ENCODE measurements at places on chromosomes 16 and 17.

GRCh38 chr16:51407921-51408320, 256.9 kb upstream of the SALL1 start:
- no peak for DNase-seq

- no peak for DNase-seq
Measured at GRCh38 chr17:17873450-17873991, 36.7 kb upstream of the SREBF1 start.

GRCh38 chr17:76255801-76256429, 9.2 kb upstream of the UBALD2 start:
- DNase-seq: no peak

GRCh38 chr16:5176505-5176904, 78.9 kb upstream of the EEF2KMT start:
- no peak for DNase-seq

DNA sequence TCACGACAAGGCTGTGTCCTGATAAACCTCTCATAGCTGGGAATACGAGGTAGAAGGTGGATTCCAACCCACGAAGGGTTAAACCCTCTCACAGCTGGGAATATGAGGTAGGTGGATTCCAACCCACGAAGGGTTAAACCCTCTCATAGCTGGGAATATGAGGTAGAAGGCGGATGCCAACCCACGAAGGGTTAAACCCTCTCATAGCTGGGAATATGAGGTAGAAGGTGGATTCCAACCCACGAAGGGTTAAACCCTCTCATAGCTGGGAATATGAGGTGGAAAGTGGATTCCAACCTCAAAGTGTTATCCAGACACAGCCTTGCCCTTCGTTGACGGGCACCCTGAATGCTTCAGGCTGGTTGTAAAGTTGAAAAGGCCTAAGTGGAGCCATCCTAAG, 31.0 kb downstream of the AXIN1 start:
- no peak for DNase-seq

GRCh38 chr17:38428112-38428642, at the start of gene ARHGAP23:
TSS of gene ARHGAP23 (plus strand) at chr17:38428464. CDS start at chr17:38428486, 22 bp downstream.
- DNase-seq: peak; percentile 61

GRCh38 chr17:19718613-19719354, 2.4 kb upstream of the SLC47A2 start:
- no peak for DNase-seq

DNA sequence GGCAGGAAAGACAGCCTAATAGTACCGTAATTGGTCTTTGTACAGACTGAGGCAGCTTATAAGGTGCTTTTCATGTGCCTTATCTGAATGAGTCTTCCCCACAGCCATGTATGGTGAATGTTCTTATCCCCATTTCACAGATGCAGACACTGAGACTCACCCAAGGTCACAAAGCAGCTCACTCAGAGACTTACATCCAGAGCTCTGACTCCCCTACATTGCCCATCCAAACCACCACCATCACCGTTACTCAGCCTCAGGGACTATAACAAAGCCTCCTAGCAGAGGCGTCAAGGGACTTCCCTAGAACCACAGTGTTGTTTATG, 627 bp upstream of the GPR179 start:
- no peak for DNase-seq

- no peak for DNase-seq
Measured at GRCh38 chr16:55102077-55102476, 171.4 kb downstream of the IRX5 start.

DNA sequence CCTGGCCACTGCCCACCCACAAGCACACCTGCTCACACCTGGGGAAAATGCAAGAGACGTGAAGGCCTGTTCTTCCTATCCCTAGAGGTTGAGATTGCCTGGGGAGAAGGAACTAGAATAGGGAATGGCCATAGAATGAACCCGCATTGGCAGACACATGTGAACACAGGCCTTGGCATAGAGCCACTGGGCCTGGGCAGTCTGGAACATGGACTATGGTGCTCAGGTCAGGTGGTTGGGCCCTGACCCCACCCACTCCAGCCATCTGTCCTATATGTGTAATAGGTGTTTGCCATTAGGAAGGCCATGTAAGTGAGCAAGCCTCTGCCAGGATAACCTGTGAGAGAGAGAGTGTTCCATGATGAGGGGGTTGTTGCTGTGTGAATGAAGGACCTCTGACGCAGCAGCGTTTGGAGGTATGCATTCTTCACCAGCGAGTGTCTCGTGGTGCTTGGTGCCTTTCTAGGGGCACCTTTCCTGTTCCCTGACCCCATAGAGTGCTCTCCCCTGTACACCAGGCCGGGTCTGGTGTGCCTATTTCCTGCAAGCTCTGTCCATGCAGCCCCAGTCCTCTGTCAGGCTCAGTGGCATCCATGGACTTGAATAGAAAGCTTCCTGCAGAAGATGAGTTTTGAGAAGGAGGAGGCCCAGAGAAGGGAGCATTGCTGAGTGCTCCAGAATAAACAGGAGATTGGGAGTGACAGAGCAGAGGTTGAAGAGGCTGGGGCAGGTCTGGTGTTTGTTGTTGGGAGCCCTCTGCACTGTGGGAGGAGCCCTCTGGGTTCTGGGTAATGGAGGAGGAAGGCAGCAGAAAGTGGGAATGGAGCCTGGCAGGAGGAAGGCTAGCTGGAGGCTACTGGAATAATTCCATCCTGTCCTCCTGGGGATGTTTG, 15.6 kb downstream of the CTRL start:
- DNase-seq: no peak

DNA sequence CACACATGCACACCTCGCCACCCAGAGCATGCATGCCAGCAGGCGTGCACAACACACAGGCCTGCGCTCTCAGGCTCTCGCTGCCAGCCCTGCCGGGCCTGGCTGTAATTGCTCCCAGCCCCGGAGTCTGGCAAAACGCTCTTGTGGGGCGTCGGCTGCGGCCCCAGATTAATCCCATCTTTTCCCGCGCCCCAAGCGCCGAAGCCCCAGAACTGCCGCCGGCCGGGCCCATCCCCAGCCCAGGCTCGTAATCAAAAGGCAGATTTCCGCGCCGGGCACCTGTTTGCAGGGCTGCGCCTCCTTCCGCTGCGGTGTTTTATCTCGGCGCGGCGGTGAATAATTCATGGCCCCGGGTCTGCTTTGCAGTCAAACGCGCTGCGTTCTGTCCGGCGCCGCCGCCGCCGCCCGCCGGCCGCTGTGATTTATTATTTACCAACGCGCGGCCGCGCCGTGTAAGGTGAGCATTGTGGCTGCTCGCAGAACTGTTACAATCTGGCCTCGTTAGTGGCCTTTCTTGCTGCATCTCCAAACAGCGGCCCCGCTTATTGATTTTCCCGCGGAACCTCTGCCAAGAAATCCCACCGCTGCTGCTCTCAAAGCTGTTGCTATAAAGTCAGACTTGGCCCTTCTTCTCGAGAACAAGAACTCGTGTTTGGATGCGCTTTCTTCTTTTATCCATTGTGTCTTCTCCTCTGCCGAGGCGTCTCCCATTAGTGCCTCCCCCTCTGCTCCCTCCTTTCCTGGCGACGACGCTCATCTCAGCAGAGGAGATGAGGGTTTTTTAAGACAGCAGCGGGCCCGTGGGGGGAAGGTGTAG, 126.1 kb downstream of the IRX5 start:
- DNase-seq: peak; percentile 73

DNA sequence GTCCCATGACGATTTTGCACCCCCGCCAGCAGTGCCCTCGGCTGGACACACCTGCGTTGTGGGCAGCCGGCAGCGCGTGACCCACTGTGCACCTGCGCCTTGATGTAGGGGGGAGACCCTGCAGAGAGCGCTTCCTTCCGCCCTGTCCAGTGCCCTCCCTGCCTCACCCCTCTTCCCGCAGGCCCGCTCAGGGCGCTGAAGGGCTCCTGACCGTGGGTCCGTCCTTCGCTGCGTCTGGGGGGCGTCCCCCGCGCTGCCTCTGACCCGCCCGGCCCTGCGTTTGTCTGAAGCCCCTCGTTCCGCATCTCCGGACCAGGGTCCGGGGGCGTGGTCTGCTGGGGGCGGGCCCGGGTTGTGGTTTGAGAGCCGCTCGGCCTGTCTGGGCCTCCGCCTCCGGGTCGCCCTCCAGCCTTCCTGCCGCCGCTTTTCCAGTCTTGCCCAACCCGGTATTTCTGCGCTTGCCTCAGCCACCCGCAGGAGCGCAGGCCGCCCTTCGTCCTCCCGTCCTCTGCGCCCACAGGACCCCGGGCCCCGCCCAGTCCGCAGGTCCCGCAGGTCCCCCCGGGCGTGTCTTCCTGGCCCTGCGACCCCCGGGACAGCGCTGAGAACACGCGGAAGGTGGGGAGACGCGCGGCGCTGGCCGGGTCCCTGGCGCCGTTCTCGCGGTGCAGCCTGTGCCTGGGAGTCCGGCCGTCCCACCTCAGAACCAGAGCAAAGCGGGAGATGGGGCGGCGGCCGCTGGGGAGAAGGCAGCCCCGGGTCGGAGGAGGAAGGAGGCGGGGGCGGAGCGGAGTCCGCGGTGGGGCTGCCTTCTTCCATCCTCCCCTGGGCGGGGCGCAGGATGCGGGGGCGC, 4.0 kb upstream of the IL17C start:
- DNase-seq: no peak

GRCh38 chr16:57795431-57795878, 6.8 kb downstream of the KIFC3 start:
- no peak for DNase-seq

GRCh38 chr17:55607731-55608341, 96.6 kb upstream of the SMIM36 start:
- DNase-seq: no peak

DNA sequence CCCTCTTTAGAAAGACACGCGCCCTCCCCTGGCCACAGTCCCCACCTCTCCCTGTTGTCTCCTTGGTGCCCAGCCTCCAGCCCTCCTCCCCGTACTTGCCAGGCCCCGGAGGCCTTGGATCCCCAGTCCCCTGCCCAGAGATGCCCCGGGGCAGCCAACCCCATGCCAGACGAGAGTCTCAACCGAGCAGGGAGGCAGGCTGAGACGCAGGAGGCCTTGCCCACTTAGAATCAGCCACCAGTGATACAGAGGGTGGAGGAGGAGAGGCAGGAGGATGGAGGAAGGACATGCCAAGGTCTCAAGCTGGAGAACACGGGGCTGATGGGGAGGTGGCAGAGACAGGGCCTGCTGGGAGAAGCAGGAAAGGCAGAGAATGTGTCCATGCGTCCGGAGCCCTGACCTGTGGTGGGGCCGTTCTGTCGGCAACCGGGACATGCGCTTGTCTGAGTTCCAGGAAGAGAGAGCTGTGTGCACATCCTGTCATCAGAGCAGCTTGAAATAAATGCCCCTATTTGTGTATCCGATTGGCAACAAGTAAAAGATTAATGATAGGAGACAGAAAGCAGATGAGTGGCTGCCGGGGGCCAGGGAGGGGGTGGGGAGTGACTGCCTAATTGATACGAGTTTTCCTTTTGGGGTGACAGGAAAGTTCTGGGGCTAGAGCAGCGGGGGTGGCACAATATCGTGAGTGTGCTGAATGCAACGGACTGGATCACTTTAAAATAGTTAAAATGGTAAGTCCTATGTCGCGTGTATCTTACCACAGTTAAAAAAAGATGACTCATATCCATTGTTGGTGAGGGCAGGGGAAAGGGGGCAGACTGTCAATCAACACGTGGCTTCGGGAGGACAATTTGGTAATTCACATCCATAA, 44.7 kb upstream of the MEAK7 start:
- DNase-seq: peak; percentile 42

GRCh38 chr16:84166796-84167695, 19.8 kb downstream of the TAF1C start:
- no peak for DNase-seq

- DNase-seq: peak; percentile 61
Measured at GRCh38 chr16:57167953-57168352, 17.9 kb downstream of the PSME3IP1 start.

GRCh38 chr17:41697122-41697962, 8.7 kb downstream of the EIF1 start:
- DNase-seq: no peak

DNA sequence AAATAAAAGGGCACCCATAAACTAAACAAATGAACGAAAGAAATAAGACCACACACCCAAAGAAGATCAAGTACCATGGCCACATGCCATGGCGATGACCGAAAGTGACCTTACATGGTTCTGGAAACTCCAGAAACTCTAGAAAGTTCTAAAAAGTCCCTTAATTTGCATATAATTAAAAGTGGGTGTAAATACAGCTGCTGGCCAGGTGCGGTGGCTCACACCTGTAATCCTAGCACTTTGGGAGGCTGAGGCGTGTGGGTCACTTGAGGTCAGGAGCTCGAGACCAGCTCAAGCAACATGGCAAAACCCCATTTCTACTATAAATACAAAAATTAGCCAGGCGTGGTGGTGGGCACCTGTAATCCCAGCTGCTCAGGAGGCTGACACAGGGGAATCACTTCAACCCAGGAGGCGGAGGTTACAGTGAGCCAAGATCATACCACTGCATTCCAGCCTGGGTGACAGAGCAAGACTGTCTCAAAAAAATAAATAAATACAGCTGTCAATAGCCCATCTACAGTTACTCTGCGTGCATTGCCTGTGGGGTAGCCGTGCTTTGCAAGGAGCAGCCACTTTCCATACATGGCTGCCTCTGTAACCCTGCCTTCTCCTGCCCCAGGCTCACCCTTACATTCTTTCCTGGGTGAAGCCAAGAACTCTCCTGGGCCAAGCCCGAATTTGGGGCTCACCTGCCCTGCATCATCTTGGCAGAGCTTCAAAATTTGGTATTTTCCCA, 7.2 kb upstream of the ZNF778 start:
- DNase-seq: no peak

DNA sequence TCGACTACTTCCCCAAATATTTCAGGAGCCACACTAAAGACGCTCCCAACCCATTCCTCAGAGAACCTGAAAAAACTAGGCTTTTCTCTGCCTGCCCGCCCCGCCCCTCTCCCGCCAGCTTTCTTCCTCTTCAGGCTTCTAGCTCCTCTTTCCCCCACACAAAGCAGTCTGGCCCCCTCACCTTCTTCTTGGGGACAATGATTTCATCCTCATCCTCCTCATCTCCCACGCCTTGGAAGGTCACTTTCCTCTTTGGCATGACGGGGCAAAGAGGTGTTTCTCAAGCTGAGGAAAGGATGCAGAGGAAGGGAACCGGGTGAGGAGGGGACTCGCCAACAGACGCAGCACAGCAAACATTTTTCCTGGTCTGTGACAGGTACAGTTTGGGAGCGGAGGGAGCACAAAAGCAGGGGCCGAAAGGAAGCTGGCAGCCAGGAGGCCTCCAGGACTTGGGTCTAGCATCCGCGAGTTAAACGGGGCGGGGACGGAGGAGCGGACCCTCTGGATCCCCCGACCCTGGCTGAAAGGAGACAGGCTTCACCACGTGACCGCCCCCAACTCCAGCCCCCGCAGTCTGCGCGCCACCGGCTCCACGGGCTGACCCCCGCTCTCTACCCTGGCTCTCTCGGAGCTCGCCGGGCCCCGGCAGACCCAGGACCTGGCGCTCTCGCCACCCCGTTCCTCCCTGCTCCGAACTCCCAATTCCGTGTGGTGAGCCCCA, 525 bp downstream of the CD2BP2 start:
- no peak for DNase-seq

DNA sequence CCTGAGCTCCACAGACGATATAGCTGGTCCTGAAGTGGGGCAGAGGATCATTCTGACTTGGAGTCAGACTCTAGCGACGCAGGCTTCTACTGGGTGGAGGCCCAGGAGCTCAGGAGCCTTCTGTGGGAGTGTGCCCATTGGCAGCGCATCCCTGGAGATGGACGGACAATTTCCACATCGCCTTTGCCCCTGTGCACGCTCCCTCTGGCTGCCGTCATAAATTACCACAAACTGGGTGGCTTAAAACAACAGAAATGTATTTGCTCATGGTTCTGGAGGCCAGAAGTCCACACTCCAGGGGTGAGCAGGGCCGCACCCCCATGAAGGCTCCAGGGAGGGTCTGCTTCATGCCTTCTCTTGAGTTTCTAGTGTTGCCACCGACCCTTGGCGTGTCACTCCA, 6.9 kb downstream of the CARD14 start:
- DNase-seq: no peak

Data from spinal cord (tissue), 10 donors.